Stimulated activated CD8-positive, alpha-beta memory T cell treated with anti-CD3 and anti-CD28 coated beads, Interleukin-4, amount 100 ng/mL, for 4 hours (primary cell): ENCODE measurements at places on chromosomes 5 and 9.

- DNase-seq: peak; percentile 21
Observed at GRCh38 chr9:37408933-37409710, 13.4 kb upstream of the GRHPR start.

- DNase-seq: no peak
Observed at GRCh38 chr5:57736716-57737115, 254.1 kb upstream of the ACTBL2 start.

- no peak for DNase-seq
Observed at GRCh38 chr5:98698359-98698758, 75.1 kb upstream of the RGMB start.

- DNase-seq: no peak
Observed at GRCh38 chr9:114820776-114821501, 15.1 kb upstream of the TNFSF15 start.

- no peak for DNase-seq
Observed at GRCh38 chr5:74401281-74401945, 239.1 kb downstream of the ENC1 start.

DNA sequence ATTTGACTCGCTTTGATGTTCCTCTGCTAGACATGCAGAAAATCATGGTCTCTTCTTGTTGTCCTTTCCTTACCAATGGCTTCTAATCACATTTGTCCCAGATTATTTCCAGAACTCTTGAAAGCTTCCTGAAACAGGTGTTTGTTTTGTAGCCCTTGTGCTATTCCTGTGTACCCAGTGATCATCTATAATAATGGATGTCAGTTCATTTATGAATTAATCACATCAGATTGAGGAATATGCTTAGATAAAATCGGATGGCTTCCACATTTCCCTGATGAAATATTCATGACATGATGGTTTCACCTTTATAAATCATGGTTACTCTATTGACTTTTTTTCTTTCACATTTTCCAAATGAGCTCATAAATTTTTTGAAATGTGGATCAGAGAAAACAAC, 359.0 kb upstream of the DMAC1 start:
- DNase-seq: no peak

- DNase-seq: no peak
Observed at GRCh38 chr9:27622693-27623340, 49.5 kb upstream of the C9orf72 start.

DNA sequence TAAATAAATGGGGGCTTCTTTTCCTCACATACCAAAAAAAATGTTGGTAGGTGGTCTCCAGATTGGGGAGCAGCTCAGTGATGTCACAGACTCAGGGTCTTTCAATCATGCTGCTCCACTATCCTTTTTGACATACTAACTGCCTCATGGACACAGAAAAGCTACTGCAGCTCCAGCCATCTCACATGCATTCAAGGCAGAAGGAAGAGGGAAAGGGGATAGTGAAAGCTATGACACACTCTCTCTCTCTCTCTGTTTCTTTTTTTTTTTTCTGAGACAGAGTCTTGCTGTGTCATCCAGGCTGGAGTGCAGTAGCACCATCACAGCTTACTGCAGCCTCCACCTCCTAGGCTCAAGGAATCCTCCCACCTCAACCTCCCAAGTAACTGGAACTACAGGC, 7.9 kb upstream of the ADGRD2 start:
- no peak for DNase-seq
